ENCODE measurements at places on chromosomes 4 and X.

DNA sequence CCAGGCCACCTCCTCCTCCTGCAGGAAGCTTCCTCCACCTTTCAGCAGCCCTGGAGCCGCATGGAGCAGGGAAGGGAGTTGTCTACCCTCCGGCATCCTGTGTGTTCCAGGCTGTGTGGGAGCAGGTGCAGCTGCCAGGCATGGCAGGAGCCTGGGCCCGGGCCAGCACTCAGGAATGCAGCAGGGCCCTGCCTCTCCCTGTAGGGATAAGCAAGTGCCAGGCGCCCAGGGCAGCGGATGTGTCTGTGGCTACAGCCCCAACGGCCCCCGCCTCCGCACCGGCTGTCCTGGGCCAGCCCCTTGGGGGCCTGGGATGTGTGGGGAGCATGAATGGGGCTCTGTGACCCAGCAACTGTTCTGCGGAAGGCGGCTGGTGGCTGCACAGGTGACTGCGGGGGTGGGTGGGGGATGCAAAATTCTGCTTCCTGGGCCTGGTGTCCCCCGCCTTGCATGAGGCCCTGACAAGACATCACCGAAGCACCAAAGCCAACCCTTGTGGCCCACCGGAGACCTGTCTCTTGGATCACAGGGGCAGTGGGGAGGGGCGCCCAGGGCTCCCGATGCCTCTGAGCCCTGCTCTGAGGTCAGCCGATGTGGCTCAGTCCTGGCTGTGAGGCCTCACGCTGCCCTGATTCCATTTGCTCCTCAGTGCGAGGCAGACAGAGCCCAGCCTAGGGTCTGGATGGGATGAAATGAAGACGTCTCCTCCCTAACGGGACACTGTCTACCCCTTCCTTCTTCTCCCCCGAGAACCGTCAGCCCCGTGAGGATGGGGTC is 1.4 kb upstream of the DOK7 start:
- no peak for DNase-seq

DNA sequence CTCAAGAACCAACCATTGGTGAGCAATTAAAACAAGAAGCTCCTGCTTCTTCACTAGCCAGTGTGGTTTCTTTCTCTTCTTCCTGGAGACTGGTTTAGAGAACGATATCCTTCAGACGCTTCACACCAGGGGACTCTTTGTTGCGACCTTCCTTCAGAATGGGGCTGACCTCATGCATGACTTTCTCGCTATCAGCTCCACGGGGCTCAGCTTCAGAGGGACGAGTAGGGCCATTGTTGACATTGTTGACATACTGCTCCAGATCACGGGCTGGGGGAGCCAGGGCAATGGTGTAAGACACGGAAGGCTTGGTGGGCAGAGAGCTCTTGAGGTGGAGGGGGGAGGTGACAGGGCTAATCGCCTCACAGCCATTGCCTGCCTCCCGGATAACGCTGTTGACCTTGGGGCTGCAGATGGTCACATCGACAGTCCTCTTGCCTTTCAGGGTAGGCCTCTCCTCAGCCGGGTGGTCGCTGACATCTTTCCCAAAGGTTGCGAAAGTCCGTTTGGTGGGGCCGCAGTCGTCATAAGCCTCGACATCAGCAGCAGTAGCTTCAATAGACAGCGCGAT is 113.8 kb downstream of the PCDH19 start:
- DNase-seq, result no peak

GRCh38 chr4:40170588-40170987 is 26.2 kb upstream of the RHOH start:
- DNase-seq, result peak; percentile 28

DNA sequence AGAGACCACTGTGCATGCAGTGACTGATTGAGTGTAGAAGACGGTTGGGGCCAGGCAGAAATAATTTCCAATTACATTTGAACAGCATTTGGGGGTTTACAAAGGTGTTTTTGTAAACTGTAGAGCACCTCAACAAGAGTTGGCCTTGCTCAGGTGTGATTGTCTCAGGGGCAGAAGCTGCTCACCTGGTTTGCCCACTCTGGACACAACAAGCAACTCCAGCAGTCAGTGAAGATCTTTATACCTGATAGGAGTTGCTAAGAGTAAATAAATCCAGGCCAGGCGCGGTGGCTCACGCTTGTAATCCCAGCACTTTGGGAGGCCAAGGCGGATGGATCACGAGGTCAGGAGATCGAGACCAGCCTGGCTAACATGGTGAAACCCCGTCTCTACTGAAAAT is 221.3 kb downstream of the RAB28 start:
- DNase-seq, result no peak

DNA sequence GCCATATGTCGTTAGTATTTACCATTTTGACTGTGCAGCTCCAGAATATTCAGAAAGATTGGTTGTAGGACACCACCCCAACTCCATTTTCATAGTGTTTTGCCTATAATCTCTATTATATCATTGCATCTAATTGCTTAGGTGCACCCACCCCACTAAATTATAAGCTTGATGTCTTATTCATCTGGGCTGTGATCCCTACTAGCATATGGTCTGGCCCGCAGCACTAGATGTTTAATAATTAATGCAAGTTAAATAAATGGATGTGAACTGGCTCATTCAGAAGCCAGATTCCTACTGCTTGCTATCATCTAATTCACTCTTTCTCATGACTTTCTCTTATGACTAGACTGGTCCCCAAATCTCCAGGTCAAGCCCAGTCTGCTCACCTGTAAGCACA is 143.5 kb downstream of the RELL1 start:
- DNase-seq, result no peak

DNA sequence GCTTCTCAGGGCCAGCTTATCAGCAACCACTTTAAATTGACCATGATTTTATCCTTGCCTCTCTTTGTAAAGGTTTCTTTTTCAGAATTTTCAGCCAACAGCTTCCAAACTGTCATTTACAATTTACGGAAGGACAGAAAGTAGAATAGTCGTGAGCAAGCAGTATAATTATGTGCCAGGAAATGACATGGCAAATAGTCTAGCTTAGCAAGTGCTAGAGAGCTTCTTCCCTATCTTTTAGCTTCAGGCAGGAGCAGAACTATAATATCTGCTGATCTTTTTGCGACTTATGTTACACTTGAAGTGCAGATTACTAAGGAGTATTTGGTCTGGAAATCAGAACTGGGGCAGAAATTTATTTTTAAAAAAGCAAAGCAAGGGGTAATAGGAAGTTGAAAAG is 123.0 kb upstream of the AP1S2 start:
- no peak for DNase-seq

- no peak for DNase-seq
Measured at GRCh38 chr4:151415978-151416377, 7.0 kb downstream of the FHIP1A start.

DNA sequence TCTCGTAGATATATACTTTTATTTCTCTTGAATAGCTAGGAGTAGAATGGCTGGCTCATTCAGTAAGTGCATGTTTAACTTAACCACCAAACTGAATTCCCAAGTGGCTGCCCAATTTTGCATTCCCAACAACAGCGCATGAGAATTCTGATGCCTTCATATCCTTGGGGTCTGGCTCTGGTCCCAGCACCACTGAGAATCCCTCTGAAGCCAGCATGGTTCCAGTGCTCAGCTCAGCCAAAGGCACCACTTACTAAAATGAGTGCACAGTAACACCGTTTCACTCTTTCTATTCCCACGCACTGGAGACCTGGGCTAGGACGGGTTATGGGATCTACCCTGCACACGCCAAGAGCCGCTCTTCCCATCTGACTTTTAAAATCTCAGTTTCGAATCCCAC is 60.4 kb downstream of the CASP3 start:
- no peak for DNase-seq

- DNase-seq, result no peak
Measured at GRCh38 chrX:118566359-118566758, 70.7 kb downstream of the DOCK11 start.

DNA sequence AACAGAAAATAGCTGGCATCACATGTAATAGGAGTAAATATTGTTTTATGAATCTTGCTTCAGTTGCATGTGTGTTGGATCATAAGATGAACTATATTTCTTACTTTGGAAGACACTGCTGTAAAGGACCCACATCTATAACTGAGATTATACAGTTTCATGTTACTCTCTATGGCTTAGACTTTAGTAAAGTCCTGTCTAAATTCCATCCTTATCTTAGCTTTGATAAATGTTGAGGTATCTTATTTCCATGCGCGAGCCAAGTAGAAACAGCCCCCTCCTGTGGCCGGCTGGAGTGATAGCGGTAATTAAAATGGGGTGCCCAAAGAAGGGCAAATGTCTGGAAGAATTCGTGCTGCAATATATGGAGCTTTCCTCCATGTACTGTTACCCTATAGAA is 43.0 kb downstream of the CCDC158 start:
- DNase-seq, result peak; percentile 23

- no peak for DNase-seq
Measured at GRCh38 chrX:47420962-47421361, 50.6 kb downstream of the ZNF157 start.

GRCh38 chr4:2943364-2944090 is 19.7 kb downstream of the NOP14 start:
- no peak for DNase-seq

DNA sequence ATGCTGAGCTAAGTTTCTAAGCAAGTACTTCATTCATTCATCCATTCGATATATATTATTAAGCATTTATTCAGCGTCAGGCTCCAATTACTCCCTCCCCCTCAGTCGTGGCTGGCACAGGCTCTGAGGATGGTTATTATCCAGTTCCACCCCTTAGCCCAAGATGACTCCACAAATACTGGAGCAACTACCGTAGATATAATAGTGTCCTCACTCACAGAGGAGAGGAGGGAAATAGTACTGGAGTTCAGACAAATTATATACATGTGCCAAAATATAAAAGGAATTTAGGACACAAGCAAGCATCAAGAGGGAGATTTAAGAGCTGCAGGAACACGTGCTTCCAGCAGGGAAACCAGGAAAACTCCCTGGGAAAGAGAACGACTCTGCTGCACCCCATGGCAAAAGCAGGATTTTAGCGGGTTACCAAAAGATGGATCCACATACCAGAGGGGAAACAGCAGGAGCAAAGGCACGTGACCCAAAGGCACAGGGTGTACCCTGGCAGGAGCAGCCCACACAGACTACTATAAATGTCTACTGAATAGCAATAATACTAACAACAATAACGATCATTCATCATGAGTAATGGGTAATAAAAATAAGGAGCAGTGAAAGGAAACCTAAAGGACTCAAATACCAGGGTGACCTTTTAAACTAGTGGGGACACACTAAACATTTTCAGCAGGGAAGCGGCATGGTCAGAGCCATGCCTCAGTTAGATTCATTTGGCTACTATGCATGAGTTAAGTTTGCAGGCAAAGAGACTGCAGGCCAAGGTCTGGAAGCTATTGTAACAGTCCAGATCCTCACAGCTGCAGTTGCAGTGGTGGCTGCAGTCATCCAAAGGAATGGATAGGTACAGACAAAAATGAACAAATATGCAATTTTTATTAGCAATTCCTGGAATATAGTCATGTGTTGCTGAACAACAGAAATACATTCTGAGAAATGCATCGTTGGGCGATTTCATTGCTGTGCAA is 153.7 kb downstream of the APBB2 start:
- DNase-seq, result no peak

DNA sequence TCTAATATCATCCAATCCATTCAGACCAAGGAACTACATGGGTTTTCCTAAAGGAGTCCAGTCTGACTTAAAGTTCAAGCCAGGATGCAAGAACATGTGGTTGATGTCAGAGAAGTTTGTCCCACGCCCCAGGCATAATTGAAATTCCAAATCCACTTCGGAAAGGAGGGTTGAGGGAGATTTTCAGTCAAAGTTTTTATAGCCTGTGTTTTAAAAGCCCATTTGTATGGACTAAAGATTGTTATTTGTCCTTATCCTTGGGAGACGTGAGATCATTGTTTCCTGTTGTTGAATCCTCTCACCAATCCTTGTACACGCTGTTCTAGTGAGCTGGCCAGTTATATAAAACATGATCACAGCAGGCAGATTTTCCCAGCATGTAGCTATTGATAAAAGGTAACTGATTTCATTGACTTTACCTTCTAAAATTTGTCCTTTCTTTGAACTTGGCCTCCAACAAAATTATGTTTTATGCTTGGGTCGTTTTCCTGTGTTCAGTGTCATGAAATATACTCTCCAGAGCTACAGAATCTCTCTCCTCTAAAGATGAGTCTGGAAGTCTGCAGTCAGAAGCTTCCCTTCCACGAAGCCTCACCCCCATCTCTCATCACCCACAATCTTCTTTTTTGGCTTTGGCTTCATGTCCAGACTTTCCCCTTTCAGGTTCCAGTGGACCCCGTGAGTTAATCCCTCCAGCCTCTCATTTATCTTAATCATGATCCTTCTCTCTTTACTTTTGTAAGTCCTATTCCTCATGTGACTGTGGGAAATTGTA is 92.9 kb downstream of the ATP10D start:
- no peak for DNase-seq

- no peak for DNase-seq
Measured at GRCh38 chrX:19864736-19865135, 22.7 kb downstream of the SH3KBP1 start.

GRCh38 chr4:172207886-172208285 is 394.7 kb downstream of the GALNTL6 start:
- DNase-seq, result no peak

DNA sequence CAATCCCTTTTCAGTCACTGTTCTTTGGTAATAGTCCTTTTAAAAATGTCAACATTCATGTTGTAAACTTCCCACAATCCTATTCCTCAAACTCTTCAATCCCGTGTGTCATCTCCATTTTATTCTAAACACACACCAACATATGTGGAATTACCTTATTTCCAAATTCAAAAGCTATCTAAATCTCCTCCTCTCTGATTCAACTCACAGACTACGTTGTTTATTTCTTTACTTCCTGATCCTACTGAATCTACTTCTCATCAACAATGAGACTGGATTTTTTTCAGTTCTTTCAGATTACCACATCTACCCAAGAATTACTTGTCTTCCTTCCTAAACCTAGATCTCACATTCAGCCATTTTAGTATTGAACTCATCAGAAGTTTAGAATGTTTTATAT is 188.2 kb downstream of the GABRB1 start:
- no peak for DNase-seq

DNA sequence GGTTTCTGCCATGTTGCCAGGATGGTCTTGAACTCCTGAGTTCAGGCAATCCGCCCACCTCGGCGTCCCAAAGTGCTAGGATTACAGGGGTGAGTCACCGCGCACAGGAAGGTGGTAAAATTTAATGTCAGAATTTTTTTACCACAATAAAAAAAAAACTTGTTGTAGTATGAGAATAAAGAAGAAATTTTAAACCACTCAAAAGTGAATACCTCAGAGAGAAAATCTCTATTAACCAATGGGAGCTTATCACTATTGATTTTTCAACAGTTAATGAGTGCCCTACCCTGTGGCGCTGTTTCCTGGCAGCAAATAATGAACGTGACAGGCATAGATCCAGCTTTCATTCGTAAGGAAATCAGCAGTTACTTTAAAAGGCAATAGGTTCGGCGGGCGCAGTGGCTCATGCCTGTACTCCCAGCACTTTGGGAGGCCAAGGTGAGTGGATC is 32.7 kb upstream of the SLC25A4 start:
- DNase-seq, result no peak

GRCh38 chr4:8607603-8608481 is 15.3 kb downstream of the CPZ start:
- DNase-seq, result peak; percentile 79

- no peak for DNase-seq
Measured at GRCh38 chr4:912548-913279, 19.4 kb downstream of the GAK start.

- no peak for DNase-seq
Measured at GRCh38 chrX:21056622-21057021, 317.6 kb upstream of the CNKSR2 start.

GRCh38 chr4:65515646-65516045 is 154.6 kb downstream of the EPHA5 start:
- no peak for DNase-seq

GRCh38 chr4:186485561-186486062 is 69.8 kb downstream of the MTNR1A start:
- no peak for DNase-seq

Measured in GM10248 (cell line).